ENCODE measurements at places on chromosomes 16 and 17. TPM values are rescaled to one million over a fixed set of nuclear protein-coding genes. Genes with fewer than 3 reads are reported as not detected.

- no peaks in the 10 kb centered on the region for H3K36me3 ChIP-seq
- no peak overlapping the region for H3K27ac ChIP-seq
- H3K4me1 ChIP-seq = peaks cover 12% of the 10 kb centered on the region
- peaks cover 40% of the 10 kb centered on the region for H3K27me3 ChIP-seq
- no peak for DNase-seq
These were observed 37.8 kb upstream of the CSNK2A2 start for GRCh38 chr16:58235663-58236062.

Gene PRR11
- 51.5 TPM for total RNA-seq

DNA sequence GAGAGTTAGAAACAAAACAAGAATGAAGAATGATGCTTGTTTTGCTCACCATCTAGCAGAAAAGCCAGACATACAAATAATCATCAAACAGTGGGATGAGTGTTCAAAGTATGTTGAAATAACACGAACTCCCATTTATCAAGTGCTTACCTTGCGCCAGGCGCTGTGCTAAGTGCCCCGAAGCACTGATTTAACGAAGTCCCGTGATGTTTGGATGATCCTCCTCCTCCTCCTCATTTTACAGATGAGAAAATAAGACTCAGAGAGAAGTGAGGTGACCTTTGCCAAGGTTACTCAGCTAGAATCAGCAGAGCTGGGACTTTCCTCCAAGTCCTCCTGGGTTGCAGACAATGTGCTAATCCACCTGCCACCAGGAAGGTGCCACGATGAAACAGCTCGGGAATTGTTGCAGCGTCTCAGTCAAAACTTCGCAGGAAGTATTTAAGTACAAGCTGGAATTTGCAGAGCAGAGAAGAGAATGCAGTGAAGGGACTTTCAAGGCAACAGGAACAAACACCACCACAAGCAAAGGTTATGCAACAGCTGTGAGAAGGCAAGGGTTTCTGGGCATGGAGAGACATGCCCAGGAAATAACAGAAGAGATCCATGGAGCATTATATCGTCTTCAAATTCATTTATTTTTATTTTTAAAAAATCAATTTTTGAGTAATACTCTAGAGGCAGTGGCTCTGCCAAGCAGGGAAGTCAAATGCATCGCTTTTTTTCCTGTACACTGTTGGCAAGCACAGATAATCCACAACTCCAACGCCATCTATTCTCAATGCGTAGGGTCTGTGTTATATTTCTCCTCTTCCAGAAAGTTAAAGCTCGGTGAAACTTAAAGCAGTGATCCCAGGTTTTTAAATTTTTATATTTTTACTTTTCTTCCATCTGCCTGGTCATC, 11.1 kb downstream of the PRCD start:
- H3K4me3 ChIP-seq = no peak overlapping the region
- no peak overlapping the region for H3K27ac ChIP-seq
- no peak for DNase-seq
- H3K27me3 ChIP-seq = no peaks in the 10 kb centered on the region

GRCh38 chr17:1578029-1578428, 15.4 kb upstream of the PITPNA start:
- H3K4me3 ChIP-seq = no peak overlapping the region
- DNase-seq = no peak
- H3K27me3 ChIP-seq = no peaks in the 10 kb centered on the region

DNA sequence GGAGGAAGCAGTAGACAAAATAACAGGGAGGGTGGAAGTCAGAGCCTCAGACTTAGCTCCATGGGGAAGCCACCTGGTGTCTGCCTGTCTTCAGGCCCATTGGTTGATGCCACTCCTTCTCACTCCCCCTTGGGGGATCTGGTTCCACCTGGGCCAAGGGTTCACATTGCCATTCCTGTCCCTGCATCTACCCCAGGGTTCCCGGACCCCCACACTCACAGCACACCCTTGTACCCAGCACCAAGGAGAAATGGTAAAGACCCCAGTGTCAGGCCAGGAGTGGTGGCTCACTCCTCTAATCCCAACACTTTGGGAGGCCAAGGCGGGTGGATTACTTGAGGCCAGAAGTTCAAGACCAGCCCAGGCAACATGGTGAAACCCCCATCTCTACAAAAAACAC, 1.0 kb upstream of the CA7 start:
- H3K4me1 ChIP-seq = peaks cover 18% of the 10 kb centered on the region
- no peaks in the 10 kb centered on the region for H3K36me3 ChIP-seq
- H3K4me3 ChIP-seq = no peak overlapping the region
- no peak overlapping the region for H3K27ac ChIP-seq
- peaks cover 45% of the 10 kb centered on the region for H3K27me3 ChIP-seq
- DNase-seq = no peak

- no peak overlapping the region for H3K27ac ChIP-seq
- no peak for DNase-seq
- no peak overlapping the region for H3K4me3 ChIP-seq
These were observed 215.6 kb downstream of the GRIN2A start for GRCh38 chr16:9966569-9967157.

Gene ZFPM1
- 12.9 TPM for total RNA-seq

DNA sequence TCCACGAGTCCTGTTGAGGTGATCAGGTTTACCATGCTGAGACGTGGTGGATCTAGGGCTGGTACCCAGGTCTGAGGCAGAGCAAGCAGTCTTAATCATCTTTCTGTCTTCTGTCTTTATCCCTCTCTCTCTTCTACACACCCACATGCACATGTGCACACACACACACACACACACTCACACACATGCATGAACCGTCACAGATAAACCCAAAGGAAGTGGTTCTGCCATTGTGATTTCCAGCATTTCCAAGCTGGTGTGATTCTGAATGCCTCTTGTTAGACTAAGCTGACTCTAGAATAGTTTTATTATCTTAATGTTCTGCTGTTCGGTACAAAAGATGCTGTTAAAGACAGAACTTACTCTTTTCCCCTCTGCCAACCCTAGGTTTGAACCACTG, 411.8 kb upstream of the SALL1 start:
- H3K36me3 ChIP-seq = no peaks in the 10 kb centered on the region
- no peaks in the 10 kb centered on the region for H3K4me1 ChIP-seq
- H3K27ac ChIP-seq = no peak overlapping the region
- no peak overlapping the region for H3K4me3 ChIP-seq
- no peaks in the 10 kb centered on the region for H3K27me3 ChIP-seq
- no peak for DNase-seq

GRCh38 chr16:73794994-73795393, 501.6 kb upstream of the PSMD7 start:
- no peak overlapping the region for H3K27ac ChIP-seq
- H3K4me3 ChIP-seq = no peak overlapping the region
- H3K27me3 ChIP-seq = no peaks in the 10 kb centered on the region
- no peaks in the 10 kb centered on the region for H3K4me1 ChIP-seq
- DNase-seq = no peak
- H3K36me3 ChIP-seq = no peaks in the 10 kb centered on the region

- H3K36me3 ChIP-seq = no peaks in the 10 kb centered on the region
- DNase-seq = peak; percentile 66
- no peak overlapping the region for H3K4me3 ChIP-seq
- peaks cover 6% of the 10 kb centered on the region for H3K4me1 ChIP-seq
- H3K27ac ChIP-seq = no peak overlapping the region
- no peaks in the 10 kb centered on the region for H3K27me3 ChIP-seq
These were observed 196.1 kb downstream of the GSG1L start for GRCh38 chr16:27867122-27868110.

Gene CDH5
- total RNA-seq = not detected

Gene TCAP
- 0.87 TPM for total RNA-seq

DNA sequence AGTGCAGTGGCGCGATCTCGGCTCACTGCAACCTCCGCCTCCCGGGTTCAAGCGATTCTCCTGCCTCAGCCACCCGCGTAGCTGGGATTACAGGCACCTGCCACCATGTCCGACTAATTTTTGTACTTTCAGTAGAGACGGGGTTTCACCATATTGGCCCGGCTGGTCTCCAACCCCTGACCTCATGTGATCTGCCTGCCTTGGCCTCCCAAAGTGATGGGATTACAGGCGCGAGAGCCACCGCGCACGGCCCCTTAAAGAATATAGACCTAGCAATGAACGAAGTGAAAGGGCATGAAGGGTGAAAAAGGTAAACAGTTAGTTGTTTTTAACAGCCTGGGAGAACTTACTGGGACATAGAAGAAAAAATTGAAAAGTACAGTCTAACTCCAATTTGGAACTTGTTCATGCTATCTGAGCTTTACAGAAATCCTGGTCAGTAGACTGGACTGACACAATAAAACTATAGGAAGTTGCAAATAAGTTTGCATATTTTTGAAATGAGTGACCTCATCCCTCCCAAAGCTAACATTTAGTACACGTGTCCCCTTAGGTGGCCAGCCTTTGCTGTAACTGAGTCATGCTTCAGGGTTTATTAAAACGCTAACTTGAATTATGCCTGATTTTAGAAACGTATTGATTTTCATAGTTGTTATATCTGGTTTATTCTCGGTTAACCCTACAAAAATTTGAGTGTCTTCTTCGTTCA, 1.8 kb downstream of the COG1 start:
- H3K36me3 ChIP-seq = peaks cover 45% of the 10 kb centered on the region
- DNase-seq = no peak
- H3K27ac ChIP-seq = no peak overlapping the region
- no peaks in the 10 kb centered on the region for H3K27me3 ChIP-seq
- H3K4me3 ChIP-seq = peak overlapping the region; percentile 45

DNA sequence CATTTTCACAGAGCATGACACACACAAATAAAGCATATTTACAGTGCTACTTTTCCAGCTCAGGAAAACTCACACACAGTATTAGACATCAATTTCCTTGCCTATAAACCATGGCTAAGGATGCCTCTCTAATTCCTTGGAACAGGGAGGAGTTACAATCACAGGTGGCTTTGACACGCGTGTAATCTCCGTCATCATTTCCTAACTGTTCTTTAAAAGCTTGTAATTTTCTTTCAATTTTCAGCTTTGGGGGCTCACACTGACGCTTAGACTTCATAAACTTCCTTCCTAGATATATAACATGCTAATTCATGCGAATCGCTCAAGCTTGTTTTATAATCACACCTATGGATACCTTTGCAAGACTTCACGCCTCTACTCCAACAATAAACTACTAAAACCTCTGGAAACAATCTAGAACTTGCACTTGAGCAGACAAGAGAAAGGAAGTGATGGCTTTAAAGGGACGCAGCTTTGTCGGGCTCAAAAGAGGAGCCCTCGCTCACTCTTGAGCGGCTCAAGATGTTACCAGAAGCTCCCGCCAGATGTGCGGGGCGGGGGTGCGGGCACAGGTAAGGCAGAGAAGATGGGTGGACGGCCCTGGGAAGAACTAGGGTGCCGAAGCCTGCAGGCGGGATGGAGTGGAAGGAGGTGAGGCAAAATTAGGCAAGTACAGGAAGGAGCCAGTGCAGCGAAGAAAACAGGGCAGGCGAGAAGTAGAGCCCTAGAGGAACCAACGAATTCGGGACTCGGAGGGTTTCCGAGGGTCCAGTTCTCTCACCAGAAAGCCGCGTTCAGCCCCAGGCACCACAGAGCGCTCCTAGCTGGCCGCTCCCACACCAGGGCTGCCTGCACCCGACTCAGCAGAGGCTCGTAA, 631 bp downstream of the RETREG3 start:
- H3K4me3 ChIP-seq = peak overlapping the region; percentile 98
- H3K4me1 ChIP-seq = peaks cover 19% of the 10 kb centered on the region
- no peaks in the 10 kb centered on the region for H3K27me3 ChIP-seq

GRCh38 chr17:31538080-31538762, 146.7 kb downstream of the RAB11FIP4 start:
- peaks cover 9% of the 10 kb centered on the region for H3K4me1 ChIP-seq
- peaks cover 3% of the 10 kb centered on the region for H3K36me3 ChIP-seq
- H3K4me3 ChIP-seq = no peak overlapping the region
- no peaks in the 10 kb centered on the region for H3K27me3 ChIP-seq
- no peak for DNase-seq

Gene ATAD5
- total RNA-seq = 24.6 TPM

Data from activated T-helper 2 cell treated with anti-CD3 and anti-CD28 coated beads, Interferon-gamma antibody, Interleukin-2, Interleukin-4, amounts not matched to agents 10 μg/mL and 5 μg/mL and 100 μg/mL, durations not matched to agents 14 hours and 24 hours and 36 hours (primary cell).